ENCODE measurements at places on chromosomes 11 and 22.
A peak's percentile ranks its signal among the peaks of the same experiment; 100 is the strongest.

- DNase-seq, result no peak
These were observed 88.5 kb upstream of the FIBIN start for GRCh38 chr11:26905368-26905767.

DNA sequence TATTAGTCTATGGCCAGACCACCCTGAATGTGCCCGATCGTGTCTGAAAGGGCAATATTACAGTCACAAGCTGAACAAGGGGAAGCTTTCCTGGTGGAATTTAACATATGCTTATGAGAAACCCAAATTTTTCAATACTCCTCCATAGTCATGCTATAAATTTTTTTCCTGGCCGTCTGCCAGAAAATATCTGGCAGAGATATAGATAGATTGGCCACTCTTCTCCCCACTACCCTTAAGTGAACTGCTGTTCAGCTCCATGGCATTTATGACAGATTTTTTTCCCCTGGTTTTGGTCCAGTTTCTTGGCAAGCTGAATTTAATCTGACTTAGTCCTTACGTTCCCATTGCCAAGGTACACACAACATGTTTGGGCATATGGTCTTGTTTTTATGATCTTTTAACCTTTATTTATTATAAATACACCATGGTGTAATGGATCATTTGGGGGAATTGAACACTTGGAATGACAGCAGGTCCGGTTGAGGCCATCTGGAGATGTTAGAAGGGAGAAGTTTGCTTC is 328.5 kb downstream of the CNTN5 start:
- DNase-seq, result no peak

- no peak for DNase-seq
These were observed 629 bp downstream of the PSMA1 start for GRCh38 chr11:14519597-14519916.

DNA sequence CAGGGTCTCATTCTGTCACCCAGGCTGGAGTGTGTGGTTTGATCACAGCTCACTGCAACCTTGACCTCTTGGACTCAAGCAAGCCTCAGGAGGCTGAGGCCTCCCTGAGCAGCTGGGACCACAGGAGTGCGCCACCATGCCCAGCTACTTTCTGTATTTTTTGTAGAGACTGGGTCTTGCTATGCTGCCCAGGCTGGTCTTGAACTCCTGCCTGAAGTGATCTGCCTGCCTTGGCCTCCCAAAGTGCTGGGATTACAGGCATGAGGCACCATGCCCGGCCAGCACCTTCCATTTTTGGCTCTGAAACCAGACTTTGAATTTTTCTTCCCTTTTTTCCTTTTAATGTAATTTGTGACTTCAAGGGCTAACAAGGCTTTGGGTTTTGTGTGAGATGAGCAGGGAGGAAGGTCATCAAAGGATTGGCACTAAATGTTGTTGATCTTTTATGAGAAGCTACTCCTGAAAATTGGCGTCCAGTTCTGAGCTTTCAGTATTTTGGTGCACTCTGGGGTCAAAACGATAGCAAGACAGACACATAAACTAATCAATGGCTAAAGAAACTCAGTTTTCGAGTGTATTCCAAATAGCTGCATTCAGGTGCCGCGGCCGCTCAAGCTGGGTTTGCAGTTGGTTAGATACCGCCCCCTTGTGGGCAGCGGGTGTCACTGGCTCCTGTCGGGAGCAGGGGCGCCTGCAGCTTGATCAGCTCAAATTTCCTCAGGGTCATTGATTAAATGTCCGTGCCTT is 51.9 kb upstream of the CLMP start:
- DNase-seq, result peak; percentile 86

GRCh38 chr22:28440592-28441390 is 238.8 kb downstream of the TTC28 start:
- DNase-seq, result no peak

- DNase-seq, result no peak
These were observed 42.6 kb downstream of the NEU3 start for GRCh38 chr11:75031224-75031753.

GRCh38 chr11:68825571-68825970 is 16.1 kb downstream of the CPT1A start:
- DNase-seq, result peak; percentile 85

- DNase-seq, result no peak
These were observed 55.9 kb downstream of the LRRC32 start for GRCh38 chr11:76614471-76615179.

DNA sequence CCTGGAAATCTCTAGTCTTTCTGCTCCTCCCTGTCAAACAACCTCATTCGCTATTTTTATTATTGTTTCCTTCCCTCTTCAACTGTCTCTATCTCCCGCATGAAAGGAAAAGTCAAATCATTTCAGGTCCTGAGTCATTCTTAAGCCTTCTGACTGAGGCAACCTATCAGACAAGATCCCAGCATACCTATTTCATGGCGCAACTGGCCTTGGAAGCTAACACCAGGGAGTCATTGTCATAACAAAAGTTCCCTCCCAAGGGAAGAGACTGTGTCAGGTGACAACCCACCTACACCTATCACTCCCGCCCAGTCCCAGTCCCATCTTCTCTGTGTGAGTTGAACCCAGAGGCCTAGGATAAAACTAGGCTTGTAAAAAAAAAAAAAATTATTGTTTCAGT is 10.2 kb upstream of the ARHGAP42 start:
- no peak for DNase-seq
